Thoracic aorta (tissue), 2 donors: ENCODE measurements at places on chromosomes 3 and 15. TPM values are rescaled to one million over a fixed set of nuclear protein-coding genes. Genes with fewer than 3 reads are reported as not detected.

Gene AADACL2
- not detected for total RNA-seq

Gene CRABP1
- total RNA-seq = not detected

Gene RBPMS2
- total RNA-seq = 4.4 TPM

- no peak for DNase-seq
Observed at GRCh38 chr3:146187334-146187950, 26.5 kb upstream of the PLOD2 start.

- no peak for DNase-seq
Observed at GRCh38 chr15:45026651-45027190, 3.7 kb downstream of the SORD start.

- DNase-seq = no peak
Observed at GRCh38 chr15:85318048-85318731, 62.2 kb upstream of the AKAP13 start.

DNA sequence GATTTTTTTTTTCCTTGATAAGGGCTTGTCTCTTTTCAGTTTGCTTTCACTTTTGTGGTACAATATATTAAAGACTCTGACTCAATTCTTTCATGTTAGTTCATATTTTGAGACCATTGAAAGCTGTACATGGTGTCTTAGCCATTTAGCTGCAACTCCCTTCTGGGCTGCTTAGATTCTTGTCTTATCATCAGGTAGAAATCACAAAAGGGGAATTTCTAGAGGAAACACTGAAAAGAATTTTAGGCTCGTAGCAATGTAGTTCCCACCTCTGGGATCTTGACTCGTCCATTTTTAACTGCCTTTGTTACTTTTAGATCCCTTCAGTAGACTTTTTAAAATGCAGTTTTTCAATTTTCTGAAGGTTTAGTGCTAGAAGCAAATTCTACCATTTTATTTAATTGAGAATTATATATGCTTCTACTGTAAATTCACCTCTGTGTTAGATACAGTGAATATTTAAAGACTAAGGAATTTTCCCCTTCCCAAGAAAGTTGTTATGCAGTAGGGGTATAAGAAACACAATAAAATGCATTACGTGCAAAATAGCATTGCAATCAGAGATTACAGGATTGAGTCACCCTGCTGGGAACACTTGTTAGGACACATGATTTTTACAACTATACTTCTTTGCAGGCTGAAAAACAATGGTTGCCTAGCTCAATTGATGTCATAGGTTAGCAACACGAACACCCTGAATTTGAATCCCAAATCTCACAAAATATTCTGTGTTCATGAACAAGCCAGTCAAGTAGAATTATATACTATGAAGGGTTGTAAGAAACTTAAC, 772.7 kb downstream of the PDCD6IP start:
- no peak for DNase-seq

- DNase-seq = no peak
Observed at GRCh38 chr3:68771681-68772080, 160.7 kb downstream of the TAFA4 start.

- DNase-seq = no peak
Observed at GRCh38 chr3:118480101-118480860, 554.4 kb downstream of the IGSF11 start.

DNA sequence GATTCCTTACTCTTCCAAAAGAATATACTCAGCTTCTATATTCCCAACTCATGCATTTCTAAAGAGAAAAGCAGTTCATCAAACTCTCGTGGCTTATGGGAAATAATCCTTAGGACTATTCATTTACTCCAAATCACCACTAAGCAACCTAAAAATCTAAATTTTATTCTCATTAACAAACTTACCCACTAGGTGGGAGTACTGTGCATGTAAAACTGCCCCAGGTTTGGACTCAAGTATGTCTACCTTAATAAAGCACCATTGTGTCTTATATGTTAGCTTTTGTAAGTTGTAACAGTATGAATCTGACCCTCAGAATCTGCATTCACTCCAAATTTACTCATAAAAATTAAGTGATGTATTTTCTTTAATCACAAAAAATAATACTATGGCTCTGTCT, 25.3 kb downstream of the RAD18 start:
- no peak for DNase-seq

DNA sequence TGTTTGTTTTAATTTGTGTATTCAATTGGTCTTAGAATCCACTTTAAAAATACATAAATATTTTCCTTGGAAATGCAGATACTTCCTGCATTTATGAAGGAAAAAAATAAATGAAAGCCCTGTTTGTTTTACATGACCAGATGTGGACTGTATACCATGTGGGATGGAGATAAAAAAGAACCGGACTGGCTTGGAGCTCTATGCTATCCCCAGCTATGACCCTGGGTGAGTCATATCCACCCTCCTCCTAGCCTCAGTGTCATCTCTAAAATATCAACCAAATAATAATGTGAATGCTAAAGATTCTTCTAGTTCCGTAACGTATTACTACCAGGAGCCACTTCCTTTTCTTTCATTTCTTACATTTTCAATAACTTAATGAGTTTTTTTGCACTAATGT, 44.5 kb upstream of the PDZRN3 start:
- no peak for DNase-seq

DNA sequence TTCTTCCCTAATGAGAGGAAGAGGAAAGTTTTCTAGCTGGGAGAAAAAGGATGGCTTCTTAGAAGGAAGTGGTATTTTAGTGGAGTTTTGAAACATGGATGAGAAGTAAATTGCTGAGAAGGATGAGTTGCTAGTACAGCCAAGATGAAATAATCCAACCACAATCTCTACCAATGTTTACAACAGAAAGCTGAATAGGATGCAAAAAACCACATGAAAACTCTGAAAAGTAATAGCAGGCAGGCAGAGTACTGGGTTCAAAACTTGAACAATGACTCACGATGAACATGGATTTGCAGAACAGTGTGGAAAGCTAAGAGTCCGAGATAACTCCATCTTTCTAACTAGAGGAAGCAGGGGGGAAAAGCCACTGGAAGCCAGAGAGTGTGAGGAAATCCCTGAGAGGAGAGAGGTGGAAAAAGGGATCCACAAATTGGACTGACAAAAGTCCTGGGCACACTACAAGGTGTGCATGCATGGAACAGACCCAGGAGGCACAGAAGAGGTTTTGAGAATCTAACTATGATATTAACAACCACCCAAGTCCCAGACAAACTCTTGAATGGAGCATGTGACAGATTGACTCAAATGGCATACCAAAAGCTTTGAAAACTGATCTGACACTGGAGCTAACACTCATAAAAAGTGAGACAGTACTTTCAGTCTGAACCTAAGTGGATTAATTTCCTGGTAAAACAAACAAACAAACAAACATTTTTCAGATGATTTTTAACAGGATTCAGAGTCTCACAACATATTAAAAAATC, 76.7 kb downstream of the ST6GAL1 start:
- no peak for DNase-seq
